ENCODE measurements at places on chromosomes 7 and 10. TPM values are rescaled to one million over a fixed set of nuclear protein-coding genes. Genes with fewer than 3 reads are reported as not detected.

DNA sequence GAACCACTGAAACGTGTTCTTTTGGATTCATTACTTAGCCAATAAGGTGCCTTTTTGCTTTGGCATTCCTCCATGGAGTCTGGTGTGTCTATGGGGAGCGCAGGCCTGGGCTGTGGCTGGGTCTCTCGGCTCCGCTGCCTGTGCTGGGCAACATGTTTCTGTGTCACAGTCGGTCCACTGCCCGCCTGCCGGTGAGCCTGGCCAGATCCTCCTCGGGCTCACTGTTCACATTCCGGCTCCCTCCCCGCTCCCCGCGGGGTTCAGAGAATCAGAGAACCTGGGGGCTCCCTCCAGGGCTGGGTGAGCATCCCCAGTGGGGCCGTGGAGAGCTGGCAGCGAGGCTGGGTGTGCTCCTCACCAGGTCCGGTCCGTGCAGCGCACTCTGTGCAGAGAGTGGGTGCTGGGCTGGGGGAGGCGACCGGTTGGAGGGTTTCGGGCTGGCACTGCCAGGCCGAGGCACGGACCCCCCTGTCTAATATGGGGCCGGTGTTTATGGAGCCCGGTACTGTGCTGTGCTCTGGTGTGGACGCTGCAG, 70.4 kb downstream of the INPP5A start:
- no peaks in the 10 kb centered on the region for H3K36me3 ChIP-seq
- no peaks in the 10 kb centered on the region for H3K27me3 ChIP-seq
- H3K4me1 ChIP-seq = no peaks in the 10 kb centered on the region
- DNase-seq = no peak
- no peak overlapping the region for H3K4me3 ChIP-seq

- H3K27ac ChIP-seq = no peak overlapping the region
- H3K36me3 ChIP-seq = no peaks in the 10 kb centered on the region
- DNase-seq = no peak
- no peaks in the 10 kb centered on the region for H3K27me3 ChIP-seq
- H3K4me3 ChIP-seq = no peak overlapping the region
These were observed 117.2 kb downstream of the LRRTM3 start for GRCh38 chr10:67043041-67043440.

DNA sequence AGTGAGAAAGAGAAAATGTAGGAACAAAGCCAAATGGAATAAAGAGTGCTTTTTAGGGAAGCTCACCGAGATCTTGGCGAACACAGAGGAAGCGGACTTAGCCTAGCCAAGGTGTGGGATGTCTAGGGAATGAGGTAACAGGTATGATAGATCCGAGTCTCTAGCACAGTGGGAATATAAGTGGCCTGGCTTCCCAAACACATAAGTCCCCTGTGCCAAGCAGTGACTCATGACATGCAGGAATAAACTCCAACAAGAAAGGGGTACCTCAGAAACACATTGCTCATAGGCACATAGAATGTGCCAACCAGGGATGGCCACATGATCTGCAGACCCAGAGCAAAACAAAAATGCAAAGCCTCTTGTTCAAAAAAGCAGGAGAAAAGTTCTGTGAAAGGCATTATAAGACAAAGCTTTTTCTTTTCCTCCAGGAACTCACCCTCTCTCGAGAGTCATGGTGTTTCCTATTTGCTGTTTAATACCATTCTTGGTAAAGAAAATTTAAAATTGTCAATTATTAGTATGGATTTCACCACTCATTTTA, 542.5 kb downstream of the GATA3 start:
- H3K27me3 ChIP-seq = no peaks in the 10 kb centered on the region
- DNase-seq = no peak
- no peaks in the 10 kb centered on the region for H3K4me1 ChIP-seq
- H3K36me3 ChIP-seq = no peaks in the 10 kb centered on the region

- no peaks in the 10 kb centered on the region for H3K27me3 ChIP-seq
- H3K36me3 ChIP-seq = no peaks in the 10 kb centered on the region
- H3K27ac ChIP-seq = no peak overlapping the region
- H3K4me3 ChIP-seq = no peak overlapping the region
- no peak for DNase-seq
These were observed 5.9 kb downstream of the CPA2 start for GRCh38 chr7:130272381-130273080.

DNA sequence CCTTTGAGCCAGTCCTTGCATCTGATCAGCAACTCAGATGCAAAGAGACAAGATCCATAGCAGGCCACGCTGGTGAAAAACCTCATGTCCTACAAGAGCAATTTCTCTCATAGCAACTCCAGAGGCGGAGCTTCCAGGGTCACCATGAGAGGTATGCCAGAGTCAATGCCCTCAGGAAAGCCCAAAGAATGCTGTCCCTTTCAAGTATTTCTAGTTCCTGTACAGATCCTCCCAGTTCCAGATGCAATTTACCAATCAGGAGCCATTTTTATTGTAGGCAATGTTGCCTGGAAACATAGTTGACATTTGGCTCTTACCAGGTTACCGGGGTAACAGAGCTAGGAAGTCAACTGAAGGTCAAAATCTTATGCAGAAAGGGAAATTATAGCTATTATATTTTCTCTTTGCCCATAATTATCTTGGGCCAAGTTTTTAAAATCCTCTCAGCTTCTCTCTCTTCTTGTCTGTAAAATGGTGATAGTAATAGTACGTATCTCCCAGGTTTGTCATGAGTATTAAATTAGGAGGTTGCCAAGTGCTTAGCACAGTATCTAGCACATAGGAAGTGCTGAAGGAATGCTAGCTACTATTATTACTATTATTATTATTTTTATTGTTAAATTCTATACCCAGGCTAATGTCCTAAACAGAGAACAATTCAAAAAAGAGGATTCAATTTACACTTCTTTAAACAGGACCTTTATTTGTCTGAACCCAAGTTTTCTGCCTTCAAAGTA, 46.3 kb upstream of the TM9SF3 start:
- no peaks in the 10 kb centered on the region for H3K36me3 ChIP-seq
- H3K4me1 ChIP-seq = no peaks in the 10 kb centered on the region
- no peak overlapping the region for H3K4me3 ChIP-seq
- H3K27ac ChIP-seq = no peak overlapping the region
- H3K27me3 ChIP-seq = no peaks in the 10 kb centered on the region

The MPP7 gene
- total RNA-seq = 8.9 TPM

DNA sequence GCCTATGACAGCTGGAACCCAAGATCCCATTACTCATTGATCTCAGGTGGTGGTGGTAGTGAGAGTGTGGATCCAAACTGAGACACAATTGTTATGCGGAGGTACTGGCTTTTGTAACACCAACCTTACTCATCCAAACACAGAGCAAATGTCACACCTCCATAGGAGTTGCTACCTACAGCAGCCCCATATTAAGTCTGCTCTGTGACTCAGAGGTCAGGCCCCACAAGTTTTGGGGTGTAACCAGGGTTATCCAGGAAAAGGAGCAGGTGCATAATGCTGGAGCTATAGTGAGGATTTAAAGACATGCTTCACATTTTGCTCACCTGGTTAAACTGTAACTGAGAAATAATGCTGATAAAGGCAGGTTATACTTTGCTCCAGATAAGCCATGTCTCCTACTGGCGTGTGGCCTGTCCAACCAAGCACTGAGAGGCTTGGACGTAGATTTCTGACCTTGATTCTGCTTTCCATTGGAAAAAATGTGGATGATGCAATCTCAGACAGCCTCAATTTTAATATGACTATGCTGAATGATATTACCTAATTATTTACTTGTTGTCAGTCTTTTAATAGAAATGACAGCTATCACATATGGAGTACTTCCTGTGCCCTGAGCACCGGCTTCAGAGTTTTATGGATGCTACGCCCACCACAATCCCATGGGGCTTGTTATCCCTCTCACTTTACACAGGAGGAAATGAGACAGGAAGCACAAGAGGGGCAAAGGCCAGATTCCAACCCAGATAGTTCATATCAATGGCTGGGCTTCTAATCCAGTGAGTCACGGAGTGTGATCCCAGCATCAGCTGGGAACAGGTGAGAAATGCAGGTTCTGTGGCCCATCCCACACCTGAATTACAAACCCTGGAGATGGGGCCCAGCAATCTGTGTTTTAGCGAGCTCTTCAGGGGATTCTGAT, 181.3 kb downstream of the CHN2 start:
- no peak overlapping the region for H3K4me3 ChIP-seq
- H3K4me1 ChIP-seq = no peaks in the 10 kb centered on the region
- H3K27ac ChIP-seq = no peak overlapping the region
- no peaks in the 10 kb centered on the region for H3K27me3 ChIP-seq

The CYP2C19 gene
- total RNA-seq = not detected

The CPVL gene
- 2.7 TPM for total RNA-seq

The NACAD gene
- total RNA-seq = 5.9 TPM

- H3K27ac ChIP-seq = no peak overlapping the region
- no peaks in the 10 kb centered on the region for H3K36me3 ChIP-seq
- H3K27me3 ChIP-seq = no peaks in the 10 kb centered on the region
- no peak for DNase-seq
These were observed 58.7 kb downstream of the INPP5F start for GRCh38 chr10:119784340-119785067.

The OPN1SW gene
- total RNA-seq = not detected

DNA sequence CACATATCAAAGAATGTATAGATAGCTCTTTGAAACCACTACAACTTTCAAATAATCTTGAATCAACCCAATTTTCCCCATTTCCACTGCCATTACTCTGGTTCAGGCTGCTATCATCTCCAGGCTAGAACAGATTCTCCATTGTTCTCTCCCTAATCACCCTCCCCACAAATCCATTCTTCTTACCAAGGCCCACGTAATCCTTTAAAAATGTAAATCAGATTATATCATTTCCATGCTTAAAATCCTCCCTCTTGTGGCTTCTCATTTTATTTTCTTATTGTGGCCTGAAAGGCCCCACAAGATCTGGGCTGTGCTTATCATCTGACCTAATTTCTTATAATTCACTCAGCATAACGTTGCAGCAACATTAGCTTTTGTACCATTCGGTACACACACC, 3.0 kb upstream of the PON1 start:
- H3K27ac ChIP-seq = no peak overlapping the region
- H3K4me3 ChIP-seq = no peak overlapping the region
- DNase-seq = no peak
- H3K27me3 ChIP-seq = no peaks in the 10 kb centered on the region
- H3K36me3 ChIP-seq = no peaks in the 10 kb centered on the region

- no peaks in the 10 kb centered on the region for H3K27me3 ChIP-seq
- H3K36me3 ChIP-seq = no peaks in the 10 kb centered on the region
- H3K27ac ChIP-seq = no peak overlapping the region
- no peak for DNase-seq
These were observed 12.0 kb downstream of the STARD3NL start for GRCh38 chr7:38190011-38190410.

The JCAD gene
- total RNA-seq = 39.8 TPM

The ZPBP gene
- not detected for total RNA-seq

The SPDYE5 gene
- not detected for total RNA-seq
